ENCODE measurements at places on chromosomes 7 and 10.

DNA sequence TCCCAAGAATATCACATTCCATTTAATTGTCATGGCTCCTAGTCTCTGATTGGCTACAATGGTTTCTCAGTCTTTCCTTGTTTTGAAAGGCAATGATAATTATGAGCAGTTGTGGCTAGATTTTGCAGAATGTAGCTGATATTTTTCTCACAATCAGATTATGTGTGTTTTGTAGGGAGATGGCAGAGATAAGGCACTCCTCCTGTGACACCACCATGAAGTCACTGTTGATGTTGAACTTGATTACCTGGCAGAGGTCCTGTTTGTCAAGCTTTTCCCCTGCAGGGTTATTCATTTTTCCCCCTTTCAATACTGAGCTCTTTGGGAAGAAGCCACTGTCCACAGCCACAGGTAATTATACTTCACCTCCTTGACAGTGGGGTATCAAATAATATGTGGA is 602.9 kb upstream of the PFKP start:
- no peak for DNase-seq

DNA sequence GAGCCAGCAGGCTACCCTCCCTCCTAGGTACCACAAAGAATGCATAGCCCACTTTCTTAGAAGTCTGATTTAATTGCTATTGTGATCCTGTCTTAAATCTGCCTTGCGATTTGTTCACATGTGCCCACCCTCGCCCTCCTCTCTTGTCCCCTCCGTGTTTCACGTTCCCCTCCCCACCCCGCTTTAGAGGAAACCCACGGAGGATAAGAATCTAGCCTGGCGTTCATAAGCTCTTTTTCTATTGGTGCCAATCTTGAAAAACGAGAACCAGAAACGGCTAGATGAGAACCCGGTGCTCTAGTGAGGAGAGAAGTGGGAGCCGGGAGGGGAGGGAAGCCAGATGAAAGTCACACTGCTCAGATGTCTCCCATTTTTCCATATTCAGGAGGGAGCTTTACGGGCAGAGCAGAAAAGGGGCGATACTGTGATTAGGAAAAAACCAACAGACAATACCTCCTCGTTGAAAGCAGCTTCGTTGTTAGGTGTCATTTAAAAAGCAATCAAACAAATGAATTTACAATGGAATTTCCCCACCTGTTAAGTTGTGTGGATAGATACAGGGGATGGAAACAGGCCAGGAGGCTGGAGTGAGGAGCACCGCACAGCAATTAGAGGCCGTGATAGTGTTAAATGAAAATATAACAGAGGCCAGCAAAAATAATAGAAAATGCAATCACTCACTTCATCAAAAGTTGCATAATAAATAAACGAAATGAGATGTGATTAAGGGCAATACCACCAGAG is 272.1 kb downstream of the GATA3 start:
- DNase-seq: no peak

GRCh38 chr10:73585327-73585726 is 5.8 kb downstream of the USP54 start:
- DNase-seq: no peak

DNA sequence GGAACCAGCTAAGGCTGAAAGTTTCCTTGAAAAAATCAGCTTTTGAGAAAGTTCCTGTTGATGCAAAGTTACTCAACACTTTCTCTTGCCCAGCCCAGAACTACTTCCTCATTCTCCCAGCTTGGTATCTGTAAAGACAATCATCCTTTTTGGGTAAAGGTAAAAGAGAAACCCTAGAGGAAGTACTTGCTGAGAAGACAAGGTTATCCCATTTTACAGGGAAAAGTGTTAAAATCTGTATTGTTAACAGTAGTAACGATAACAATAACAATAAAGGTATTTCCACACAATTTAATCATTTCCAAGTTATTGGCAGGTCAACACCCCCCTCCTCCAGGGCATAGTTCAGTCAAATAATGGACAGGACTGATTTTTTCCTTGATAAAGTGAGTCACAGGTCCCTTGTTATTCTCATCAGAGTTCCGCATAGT is 2.4 kb downstream of the ALOX5 start:
- DNase-seq: peak; percentile 39

Data from hematopoietic multipotent progenitor cell treated with erythropoietin and hydrocortisone succinate and interleukin-3 and kit ligand, for 8 days (in vitro differentiated cells).